Stimulated activated CD4-positive, alpha-beta T cell treated with anti-CD3 and anti-CD28 coated beads, Interleukin-15, amount 100 ng/mL, for 1 hour (primary cell): ENCODE measurements at places on chromosomes 4 and X.

- no peak for DNase-seq
These were observed 44.2 kb downstream of the SLC4A4 start for GRCh38 chr4:71382900-71383560.

DNA sequence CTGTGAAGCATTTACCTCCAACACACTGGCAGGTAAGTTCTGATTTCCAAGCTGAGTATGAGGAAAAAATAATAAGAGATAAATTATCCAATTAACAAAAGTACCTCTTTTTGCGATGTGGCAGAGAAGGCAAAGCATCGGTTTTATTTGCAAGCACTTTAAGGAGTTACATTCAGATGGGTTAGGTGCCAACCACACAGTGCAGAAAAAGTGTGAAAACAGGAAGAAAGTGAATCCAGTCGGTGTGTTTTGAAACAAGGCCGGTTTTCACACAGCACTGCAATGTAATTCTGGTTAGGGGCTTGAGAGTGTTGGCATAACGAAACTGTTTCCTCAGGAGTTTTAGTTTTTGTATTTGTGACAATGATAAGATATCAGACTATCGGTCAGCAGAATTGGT is 130.8 kb upstream of the PDLIM3 start:
- no peak for DNase-seq

GRCh38 chr4:142383800-142384470 is 462.2 kb downstream of the INPP4B start:
- DNase-seq, result no peak

- no peak for DNase-seq
These were observed 728.9 kb downstream of the PCDH18 start for GRCh38 chr4:136803433-136803832.

DNA sequence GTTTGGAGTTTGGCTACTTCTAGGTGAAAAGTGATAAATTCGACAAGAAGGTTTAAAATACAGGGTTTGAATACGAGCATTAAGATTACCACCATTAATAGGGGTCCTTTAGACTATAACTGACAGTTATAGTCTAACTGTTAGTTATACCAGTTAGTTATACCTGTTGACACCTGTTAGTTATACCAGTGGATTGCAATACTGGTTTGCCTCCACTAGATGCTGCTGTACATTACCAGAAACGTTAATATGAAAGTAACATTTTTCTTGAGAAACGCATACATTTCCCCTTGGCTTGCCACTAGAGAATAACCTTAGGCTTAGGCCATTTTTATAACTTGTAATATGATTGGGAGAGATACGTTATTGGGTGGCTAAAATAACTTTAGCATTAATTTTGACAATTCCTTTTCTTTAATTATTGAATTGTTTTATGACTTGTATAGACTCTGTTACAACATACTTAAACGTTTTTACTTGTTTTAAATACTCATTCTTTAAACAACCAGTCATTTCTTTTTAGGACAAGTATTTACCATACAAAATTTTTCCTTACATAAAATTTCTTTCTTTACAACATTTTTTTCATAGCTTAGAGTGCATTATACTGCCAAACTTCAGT is 911.2 kb downstream of the FSTL5 start:
- no peak for DNase-seq

- no peak for DNase-seq
These were observed 31.5 kb downstream of the RAI2 start for GRCh38 chrX:17829566-17829965.

- peak; percentile 22 for DNase-seq
These were observed 38.8 kb upstream of the BEX4 start for GRCh38 chrX:103175944-103176753.

DNA sequence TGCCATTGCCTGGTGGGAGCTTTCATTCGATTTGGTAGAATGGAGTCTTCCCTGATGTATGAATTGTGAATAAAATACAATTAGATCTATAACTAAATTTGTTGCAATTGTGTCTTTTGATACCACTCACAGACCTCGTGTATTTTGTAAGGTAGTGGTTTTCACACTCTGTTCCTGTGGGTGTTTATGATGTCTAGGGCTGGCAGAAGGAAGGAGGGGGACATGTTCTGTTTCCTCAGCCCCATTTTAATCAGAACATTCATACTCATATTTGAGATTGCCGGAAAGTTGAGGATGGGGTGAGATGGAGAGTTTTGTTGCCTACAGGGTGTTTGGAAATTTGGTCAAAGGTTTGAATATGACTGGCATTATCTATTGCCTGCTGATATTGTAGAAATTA is 42.9 kb downstream of the PTTG2 start:
- no peak for DNase-seq

DNA sequence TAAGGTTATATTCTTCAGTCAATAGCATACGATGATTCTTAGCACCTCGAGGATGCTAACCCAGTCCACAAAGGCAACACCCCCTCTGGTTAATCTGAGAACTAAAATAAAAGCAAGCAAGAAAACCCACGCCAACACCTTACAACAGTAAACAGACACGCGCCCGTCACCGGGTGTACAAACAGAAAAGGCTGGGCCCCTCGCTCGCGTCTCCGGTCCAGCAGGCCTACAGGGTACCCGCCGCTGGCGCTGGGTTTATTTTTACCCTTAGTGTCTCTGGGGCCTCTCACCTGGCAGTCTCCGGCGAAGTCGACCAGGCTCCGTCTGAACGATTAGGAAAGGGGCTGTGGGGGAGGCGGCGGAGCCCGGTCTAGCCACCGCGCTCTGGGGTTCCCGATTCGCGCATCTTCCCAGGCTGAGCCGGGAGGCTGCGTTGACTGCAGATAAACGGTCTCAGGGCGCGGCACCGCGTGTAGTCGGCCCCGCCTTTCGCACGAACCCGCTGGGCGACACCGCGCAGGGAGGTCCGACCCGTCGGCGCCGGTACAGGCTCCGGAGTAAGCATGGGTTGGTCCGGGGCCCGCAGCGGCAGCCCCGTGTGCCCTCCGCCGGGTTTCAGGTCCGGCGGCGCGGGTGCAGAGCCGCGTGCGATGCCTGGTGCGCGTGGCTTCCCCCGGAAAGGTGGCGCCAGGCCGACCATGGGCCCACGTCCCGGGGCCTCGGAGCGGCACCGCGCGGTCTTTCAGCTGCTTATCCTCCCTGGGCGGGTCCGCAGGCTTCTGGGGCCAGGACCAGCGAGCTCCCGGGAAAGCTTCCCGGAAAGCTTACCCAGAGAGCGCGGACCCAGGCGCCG is 441 bp downstream of the SLC9B2 start:
- DNase-seq, result peak; percentile 46

- no peak for DNase-seq
These were observed 9.1 kb upstream of the ARHGEF38 start for GRCh38 chr4:105543346-105543745.

GRCh38 chrX:38824176-38824575 is 22.9 kb downstream of the MID1IP1 start:
- DNase-seq, result no peak

GRCh38 chr4:8291701-8292477 is 22.3 kb downstream of the HTRA3 start:
- no peak for DNase-seq

DNA sequence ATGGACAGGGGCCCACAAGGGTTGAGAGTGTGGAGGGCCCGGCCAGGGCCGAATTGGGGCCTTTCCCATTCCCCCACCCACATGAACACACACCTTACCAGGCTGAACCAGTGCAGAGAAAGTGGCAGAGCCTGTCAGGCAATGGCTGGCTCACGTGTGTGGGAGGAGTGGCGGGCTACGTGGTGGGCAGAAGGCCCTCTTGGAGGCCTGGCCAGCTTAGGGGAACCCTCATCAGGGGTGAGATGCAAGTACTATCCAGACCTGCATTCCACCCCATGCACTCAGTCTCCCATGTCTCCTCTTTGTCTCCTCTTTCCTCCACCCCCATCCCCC is 965 bp downstream of the TCEAL4 start:
- DNase-seq, result no peak

- DNase-seq, result peak; percentile 14
These were observed 42.9 kb upstream of the HS3ST1 start for GRCh38 chr4:11471618-11472017.

DNA sequence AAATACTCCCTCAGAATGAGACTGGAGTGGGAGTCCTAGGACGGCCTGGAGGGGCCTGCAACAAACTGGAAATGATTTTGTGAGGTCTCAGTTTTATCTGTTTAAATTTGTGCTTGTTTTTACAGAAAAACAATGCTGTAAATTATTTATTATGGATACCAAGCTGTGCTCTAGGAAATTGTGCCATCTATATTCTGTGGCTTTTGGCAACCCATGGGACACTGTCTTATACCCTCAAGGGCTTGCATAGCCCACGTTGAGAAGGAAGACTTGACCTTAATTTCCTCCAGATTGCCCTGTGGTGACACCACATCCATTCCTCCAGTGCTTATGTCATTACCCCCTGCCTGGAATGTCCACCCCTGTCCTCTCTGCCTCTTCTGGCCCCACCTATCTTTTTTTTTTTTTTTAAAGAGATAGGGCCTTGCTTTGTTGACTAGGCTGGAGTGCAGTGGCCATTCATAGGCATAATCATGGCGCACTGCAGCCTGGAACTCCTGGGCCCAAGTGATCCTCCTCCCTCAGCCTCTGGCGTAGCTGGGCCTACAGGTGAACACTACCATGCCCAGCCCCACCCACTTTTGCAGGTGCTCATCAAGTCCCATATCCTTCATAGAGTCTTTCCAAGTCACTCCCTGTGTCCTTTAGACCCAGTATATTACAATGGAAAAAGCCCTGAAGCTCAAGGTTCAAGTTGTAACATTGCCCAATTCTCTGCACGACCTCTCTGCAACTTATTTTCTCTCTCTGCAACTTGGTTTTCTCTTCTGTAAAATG is 77.4 kb downstream of the HPRT1 start:
- no peak for DNase-seq

- no peak for DNase-seq
These were observed 122.4 kb downstream of the SYNPO2 start for GRCh38 chr4:119010909-119011606.

DNA sequence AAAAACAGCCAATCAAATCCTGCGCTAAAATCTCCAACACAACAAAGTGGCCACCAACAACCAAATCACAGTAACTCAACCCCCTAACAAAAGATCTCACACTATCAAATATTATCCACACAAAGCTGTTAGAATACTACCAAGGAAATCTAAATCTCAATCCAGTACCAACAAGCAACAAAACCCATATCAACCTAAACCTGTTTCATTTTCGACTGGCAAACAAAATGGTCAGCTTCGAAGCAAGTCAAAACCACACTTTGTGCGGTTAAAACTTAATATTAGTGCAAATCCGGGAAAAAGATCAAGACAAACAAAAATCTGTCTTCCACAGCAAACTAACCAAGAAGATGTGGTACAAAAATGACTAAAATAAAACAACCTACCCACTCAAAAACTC is 28.7 kb upstream of the MUC7 start:
- DNase-seq, result no peak

DNA sequence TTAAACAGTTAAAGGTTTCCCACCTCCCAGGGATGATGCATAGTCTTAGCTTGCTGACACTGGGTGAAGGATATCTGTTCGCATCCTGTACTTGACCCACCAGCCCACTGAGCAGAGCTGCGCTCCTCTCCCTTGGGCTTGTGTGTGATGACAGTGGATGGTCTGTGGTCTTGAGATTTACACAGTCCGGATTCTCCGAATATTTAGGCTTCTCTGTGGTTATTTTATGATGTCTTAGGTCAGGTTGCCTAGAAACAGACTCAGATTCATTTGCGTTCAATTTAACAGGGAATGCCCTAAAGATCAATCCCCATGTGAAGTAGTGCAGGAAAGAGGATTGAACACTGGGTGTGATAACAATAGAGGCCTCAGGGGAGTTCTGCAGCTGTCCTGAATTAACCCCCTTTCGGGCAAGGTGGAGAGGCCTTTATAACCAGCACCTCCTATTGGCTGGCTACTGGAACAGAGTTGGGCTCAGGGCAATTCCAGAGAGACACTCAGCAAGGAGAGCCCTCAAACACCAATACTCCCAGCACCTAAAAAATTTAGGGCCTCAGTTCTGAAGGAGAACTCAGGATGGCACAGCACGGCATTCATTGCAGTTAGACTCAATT is 653.2 kb upstream of the GALNT7 start:
- DNase-seq, result no peak

- DNase-seq, result no peak
These were observed 26.1 kb upstream of the CFAP299 start for GRCh38 chr4:80309294-80310004.

DNA sequence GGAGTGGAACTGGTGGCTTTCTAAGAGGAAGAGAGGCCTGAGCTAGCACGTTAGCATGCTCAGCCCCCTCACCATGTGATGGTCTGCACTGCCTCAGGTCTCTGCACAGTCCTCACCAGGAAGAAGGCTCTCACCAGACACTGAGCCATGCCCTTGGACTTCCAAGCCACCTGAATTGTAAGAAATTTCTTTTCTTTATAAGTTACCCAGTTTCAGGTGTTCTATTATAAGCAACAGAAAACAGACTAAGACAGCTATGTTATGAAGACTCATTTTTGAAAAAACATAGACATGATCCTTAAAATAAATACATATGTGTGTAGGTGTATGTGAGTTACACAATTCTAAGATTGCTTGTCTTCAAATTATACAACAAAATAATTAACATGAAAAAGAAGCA is 74.7 kb downstream of the CEP44 start:
- no peak for DNase-seq

DNA sequence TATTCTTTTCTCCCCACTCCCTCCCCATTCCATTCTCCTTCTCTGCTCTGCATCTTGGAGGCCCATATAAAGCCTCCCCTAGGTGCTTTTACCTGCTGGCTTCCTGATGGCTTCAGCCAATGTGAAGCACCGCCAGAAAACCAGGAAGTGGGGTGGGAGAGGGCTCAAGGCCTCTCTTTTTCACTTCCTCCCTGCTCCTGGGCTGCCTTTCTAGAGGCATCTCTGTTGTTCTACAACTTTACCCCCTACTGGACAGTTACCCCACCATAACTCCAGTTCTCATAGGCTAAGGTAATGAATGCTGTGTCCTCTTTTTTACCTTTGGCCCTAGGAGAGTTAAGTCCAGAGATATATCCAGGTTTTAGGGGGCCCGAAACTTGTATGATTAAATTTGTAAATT is 62.4 kb upstream of the PPARGC1A start:
- no peak for DNase-seq

GRCh38 chrX:150587585-150588503 is 19.4 kb downstream of the MTM1 start:
- peak; percentile 23 for DNase-seq

GRCh38 chr4:73718375-73719373 is 21.7 kb upstream of the CXCL8 start:
- no peak for DNase-seq

- no peak for DNase-seq
These were observed 8.7 kb downstream of the ANXA10 start for GRCh38 chr4:168101026-168101425.
